ENCODE measurements at places on chromosomes 1 and 21.

GRCh38 chr1:151166505-151166956 is 587 bp downstream of the SCNM1 start:
- DNase-seq: no peak

GRCh38 chr1:151287767-151288500 is 5.8 kb downstream of the ZNF687 start:
- no peak for DNase-seq

DNA sequence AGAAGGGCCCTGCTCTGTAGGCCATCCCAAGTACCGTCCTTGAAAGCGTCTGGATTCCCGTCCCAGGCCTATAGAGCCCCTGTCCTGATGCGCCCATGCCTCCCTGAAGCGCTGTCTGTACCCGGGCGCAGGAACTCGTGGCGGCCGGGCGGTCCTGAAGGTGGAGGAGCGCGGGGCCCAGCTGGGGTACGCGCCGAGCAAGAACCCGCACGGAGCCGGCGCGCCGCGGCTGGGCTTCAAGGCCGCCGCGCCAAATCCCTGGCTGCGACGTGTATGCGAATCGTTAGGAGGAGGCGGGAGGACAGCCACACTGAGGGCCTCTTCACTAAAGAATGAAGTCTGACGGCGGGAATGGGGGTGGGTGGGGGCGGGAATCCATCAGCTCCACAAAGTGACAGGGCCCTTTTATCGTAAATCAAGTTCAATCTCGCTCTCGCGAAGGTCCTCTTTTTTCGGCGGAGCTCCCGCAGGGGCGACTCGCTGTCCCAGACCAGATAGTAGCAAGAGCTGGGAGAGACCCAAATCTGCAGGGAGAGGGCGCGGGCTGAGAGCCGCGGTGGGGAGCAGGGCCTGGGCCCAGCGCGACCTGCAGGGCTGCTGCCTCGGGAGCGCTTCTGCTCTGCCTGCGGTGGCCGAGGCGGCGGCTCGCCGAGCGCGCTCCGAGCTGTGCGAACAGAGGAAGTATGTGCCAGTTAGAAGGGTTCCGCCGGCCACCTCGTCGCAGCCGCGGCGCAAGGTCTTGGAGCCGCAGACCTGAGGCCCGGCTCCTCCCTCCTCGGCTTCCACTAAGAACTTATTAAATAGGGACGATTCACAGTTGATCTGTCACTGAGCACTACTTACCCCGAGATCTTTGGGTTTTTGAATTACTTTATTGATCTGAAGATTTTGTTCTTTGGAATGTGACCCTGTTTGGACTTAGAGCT is 10.4 kb downstream of the BARHL2 start:
- DNase-seq: no peak

- no peak for DNase-seq
These were observed 277.9 kb downstream of the DNM3 start for GRCh38 chr1:172119184-172119583.

DNA sequence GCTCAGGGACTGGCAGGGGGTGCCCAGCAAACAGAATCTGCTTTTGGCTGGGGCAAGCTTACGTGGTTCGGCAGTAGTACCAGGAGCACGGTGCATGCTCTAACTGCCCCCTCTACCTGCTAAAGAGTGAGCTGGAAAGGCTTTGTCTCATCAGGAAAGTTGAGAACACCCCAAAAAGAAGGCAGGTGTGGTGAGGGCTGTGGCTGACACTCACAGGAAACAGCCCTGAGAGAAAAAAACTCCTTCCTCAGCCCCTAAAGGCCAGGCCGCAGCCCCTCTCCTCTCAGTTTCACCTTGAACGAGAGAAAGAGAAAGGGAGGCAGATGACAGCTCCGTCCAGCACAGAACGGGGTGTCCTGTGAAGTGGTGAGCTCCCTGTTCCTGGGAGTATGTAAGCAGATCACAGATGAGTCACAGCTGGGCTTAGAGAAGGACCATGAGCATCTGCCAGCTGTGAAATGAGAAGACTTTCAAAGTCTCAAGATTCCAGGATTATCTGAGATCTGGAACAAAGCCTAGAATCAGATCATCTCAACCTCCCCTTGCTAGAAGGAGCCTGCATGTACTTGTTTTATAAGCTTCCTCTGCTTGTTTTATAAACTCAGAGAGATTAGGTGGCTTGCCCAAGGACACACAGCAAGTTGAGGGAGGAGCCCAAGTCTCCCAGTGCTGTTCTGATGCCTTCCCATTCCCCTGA is 13.4 kb downstream of the LAPTM5 start:
- DNase-seq: no peak

DNA sequence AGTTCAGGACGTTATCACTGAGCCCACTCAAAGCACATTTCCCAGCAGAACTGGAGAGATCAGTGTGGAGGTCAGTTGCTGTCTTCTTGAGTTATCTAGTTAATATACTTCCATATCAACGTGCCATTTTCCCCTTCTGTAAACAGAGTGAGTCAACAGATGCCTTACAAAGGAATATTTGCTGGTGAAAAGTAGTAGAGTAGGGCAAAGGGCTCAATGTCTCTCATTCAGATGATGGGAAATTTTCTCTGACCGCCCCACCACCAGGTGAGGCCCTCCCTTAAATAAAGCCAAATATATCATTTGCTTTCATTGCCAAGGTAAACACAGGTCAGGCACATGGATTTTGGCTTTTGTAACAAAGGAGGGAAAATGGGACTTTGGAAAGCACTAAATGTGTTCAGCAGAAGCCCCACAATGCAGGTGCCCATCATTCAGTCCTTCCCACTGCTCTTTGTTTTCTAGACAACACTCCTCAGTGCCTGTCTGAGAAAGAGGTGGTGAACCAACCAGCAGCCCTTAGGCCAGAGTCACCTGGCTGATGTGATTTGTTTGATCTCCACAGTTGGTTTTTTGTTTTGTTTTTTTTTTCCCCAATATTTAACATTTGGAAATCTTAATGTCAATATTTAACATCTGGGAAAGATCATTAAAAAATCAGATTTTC is 40.5 kb upstream of the SAMD13 start:
- DNase-seq: no peak

DNA sequence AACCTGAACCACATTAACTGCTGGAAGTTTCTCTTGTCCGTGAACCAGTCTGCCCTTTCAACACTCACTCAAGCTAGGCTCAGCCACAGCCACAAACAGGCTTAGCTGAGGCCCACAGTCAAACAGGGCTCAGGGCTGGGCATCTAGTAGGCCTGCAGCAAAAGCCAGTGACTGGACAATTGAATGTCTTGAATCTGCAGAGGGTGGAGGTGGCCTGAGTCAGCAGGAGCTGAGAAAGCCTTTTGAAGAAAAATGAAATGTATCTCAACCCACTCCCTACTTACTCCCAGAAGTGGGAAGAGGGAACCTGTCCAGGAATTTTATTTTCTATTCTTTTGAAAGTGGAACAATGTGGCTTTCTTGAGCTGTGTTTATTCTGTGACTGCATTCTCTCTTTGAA is 95.4 kb downstream of the PTPRU start:
- no peak for DNase-seq

DNA sequence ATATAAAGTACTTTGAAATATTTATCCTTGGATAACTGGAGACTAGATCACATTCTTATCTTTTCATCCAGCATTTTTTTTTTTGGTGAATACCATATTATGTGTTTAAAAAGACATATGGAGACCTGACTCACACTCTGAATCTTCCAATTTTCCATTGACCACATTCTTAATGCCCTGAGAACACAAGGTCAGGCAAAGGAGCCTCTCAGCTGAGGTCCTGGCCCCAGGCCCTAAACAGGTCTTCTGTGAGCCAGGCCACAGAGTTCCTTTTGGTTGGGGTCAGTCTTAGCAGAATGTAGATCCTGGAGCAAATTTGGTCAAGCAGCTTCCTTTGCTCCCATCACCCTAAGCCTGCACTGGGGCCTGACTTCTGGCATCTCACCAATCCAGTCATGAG is 390.1 kb upstream of the ST6GALNAC5 start:
- DNase-seq: no peak

GRCh38 chr1:110964455-110964903 is 757 bp upstream of the LRIF1 start:
- DNase-seq: no peak

GRCh38 chr1:232578651-232579195 is 51.2 kb downstream of the SIPA1L2 start:
- no peak for DNase-seq

DNA sequence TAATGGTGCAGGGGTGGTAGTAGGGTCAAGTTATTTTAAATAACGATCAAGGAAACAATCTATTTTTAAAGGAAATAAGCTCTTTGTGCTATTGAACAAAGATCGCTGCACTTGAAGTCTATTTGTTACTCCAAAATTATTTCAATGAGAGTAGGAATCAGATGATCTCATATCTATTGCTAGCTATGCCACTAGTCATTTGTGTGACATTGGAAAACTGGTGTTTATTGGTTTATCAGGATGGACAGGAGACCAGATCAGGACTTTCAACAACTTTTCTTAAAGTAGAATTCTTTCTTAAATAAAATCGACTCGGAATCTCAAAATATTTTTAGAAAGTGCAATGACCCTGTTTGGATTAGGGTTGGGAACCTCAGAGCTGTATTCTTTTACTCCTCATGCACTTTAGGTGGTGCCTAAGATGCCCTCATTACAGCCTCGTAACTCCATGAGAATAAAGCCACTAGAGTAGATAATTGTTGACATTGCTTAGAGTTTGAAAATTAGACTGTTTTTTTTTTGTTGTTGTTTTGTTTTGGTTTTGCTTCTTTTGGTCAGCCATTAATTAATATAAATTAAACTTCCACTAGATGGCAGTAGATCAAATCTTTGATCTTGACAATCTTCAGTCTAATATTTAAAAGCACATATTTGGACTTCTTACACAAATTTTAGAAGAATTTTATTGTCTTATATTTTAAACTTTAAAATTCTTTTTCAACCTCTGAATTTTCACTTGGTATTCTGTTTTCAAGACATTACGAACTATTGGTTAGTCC is 352.4 kb downstream of the USP25 start:
- DNase-seq: no peak

GRCh38 chr1:202638019-202638700 is 72.1 kb downstream of the SYT2 start:
- no peak for DNase-seq

GRCh38 chr1:18038051-18038450 is 69.5 kb upstream of the IGSF21 start:
- DNase-seq: no peak

DNA sequence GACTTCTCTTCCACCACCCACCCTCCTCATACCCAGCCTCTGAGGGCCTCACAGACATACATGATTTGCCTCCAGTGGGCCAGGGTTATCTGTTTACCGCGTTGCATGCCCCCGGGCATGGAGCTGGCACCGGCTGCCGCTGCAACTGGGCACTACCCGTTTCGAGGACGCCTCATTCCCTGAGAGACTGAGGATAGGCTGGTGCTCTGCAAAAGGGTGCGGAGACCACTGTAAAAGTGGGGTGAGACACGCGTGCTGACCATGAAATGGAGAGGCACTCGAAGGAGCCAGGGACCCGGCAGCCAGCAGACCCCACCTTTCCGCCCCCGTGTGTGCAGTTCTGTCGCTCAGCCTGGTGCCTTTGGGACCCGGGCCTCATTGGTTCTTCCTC is 20.6 kb downstream of the TP73 start:
- DNase-seq: no peak

DNA sequence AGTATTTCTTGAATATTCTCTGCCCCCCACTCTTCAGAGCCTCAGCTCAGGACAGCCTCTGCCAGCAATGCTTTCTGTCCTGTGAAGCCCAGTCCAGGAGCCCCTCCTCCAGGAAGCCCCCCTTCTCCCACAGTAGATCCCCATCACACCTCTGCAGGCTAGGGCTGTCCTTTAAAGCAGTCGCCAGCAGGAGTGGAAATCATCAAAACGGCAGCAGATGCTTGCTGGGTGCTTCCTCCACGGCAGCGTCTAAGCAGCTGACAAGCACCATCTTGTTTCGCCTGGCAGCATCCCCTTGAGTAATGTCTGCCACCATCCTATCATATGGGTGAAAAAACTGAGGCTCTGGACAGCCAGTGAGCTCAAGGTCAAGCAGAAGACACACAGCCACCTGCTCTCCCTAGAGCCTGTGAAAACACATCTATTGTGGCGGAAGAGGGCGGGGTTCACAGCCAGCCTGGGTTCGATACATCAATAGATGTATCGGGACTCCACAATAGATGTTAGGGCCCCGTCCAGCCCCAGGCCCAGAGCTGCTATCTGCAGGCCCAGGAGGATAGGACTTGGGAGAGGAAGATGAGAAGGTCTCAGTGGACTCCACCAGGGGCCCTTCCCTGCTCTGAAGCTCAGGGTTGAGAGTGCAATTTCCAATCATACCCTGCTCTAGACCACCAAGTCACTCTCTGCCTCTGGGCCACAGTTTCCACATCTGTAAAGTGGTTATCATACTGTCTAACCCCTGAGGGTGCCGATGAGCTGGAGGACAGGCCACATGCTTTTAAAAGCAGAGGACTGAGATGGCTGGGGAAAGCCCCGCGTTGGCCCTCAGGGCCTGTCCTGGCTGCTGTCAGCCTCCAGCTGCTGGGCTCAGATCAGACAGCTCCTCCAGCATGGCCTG is 17.5 kb downstream of the RUNX3 start:
- DNase-seq: no peak

DNA sequence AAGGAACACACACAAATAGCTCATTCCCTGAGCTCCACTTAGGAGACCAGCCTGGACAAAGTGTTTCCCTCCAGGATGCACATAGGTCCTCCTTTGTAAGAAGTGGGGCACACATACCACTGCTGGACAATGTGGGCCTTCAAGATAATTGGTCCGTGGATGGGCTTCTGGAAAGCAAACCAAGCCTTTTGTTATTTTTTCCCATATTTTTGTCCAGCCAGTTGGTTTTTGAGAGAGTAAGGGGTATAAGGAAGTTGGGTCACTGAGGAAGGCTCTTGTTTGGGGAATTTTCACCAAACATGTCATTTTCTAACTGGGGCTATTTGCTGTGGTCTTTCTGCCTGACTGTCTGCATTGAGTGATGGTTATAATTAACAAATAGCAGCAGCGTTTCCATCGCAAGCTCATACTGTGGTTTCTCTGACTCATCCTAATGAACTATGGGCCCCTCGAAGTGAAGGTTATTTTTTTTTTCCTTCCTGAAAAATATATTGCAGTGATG is 306.3 kb upstream of the DUSP10 start:
- peak; percentile 72 for DNase-seq

DNA sequence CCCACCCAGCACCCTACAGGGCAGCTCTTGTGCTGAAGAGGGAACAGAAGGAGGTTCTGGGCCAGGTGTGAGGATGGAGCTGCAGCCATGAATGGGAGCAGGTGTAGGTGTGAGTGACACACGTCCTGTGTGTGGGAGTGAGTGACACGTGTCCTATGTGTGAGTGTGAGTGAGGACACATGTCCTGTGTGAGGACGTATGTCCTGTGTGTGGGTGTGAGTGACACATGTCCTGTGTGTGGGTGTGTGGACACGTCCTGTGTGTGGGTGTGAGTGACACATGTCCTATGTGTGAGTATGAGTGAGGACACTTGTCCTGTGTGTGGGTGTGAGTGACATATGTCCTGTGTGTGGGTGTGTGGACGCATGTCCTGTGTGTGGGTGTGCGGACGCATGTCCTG is 26.4 kb downstream of the MEGF6 start:
- no peak for DNase-seq

Measured in HTR-8/SVneo (cell line).